ENCODE measurements at places on chromosomes 16 and 17.

DNA sequence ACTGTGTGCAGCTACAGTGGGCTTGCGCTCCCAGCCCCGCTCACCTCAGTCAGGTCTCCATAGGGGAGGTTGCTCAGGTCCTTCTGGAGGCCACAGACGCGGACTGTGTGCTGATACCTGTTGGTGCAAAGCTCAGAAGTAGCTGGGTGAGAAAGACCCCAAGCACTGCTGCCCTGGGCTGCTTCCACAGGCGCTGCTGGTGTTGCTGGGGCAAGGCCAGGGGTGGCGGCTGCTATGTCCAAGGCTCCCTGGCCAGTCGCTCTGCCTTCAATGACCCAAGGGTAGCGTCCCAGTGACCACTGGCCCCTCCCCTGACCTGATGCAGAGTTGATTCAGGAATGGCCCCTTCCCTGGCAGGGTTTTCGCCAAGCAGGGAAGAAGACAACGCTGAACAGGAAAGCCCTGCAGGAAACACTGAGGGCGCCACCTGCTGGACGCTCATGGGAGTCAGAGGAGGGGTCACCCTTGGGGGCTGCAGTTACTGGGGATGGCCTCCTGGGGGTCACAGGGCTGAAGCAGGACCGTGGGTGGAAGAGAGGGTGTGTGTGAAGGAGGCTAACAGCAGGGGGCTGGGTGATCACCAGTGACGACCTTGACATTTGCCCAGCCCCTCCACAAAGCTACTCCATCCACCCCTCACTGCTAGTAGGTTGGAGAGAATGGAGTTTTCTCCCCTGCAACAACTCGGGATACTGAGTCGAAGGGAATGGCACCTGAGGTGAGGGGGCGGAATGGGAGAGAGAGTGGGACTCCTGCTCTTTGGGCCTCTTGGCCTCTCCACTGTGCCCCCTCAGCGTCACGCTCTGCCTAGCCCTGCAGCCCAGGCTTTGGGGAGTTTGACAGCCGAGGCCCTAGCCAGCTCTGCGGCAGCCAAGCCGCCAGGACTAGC lies 38.3 kb downstream of the ABCC12 start:
- H3K4me3 ChIP-seq: no peak overlapping the region
- peak; percentile 58 for DNase-seq
- peaks cover 2% of the 10 kb centered on the region for H3K4me1 ChIP-seq
- no peak overlapping the region for H3K27ac ChIP-seq
- H3K27me3 ChIP-seq: peaks cover 5% of the 10 kb centered on the region

DNA sequence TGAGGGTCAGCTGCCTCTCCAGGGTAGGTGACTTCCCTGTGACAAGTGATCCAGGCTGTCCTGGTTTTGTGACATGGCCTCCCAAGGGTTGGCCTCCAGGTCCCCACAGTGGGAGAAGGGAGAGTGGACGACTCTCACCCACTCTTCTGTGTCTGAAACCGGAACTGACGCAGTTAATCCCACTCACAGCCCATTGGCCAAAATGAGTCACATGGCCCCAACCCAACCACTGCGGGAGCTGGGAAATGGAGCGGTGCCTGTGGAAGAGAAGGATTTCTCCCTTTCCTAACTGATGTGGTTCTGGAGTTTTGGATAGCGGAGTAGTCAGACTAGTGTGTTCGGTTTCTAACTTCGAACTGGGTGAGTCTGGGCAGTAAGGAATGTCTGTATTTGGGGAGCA lies 79.4 kb downstream of the ABCC6 start:
- no peak overlapping the region for H3K27ac ChIP-seq
- no peak for DNase-seq

DNA sequence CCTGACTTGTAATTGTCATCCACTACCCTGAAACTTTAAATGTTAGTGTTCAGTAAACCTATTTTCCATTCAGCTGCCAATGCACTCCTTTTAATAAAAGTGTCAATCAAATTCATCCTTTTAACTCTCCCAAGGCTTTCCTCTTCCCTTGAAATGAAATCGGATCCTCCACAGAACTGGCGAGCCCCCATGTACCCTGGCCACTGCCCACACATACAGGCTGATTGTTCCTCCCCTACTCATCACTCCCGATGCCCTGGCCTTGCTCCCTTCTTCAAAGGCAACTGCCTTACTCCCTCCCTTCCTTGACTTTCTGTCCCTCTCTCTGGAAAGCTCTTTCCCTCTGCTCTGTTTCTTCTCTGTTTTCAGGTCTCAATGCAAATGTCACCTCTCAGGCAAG lies 7.6 kb downstream of the KRT33A start:
- peaks cover 18% of the 10 kb centered on the region for H3K36me3 ChIP-seq
- peaks cover 38% of the 10 kb centered on the region for H3K4me1 ChIP-seq
- DNase-seq: peak; percentile 8
- peaks cover 5% of the 10 kb centered on the region for H3K27me3 ChIP-seq
- no peak overlapping the region for H3K4me3 ChIP-seq

DNA sequence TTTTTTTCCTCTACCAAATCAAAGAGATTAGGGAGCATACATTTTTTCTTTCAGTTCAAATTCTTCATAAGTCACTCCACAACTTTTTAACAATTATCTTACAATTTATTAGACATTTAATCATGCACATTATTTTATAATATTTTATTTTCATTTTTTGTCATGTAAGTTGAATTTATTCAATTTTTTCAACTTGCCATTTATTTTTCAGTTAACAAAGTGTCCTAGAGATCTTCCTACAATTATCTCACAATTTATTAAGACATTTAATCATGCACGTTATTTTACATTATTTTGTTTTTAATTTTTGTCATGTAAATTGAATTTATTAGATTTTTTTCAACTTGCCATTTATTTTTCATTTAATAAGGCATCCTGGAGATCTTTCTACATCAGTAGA lies 16.2 kb downstream of the CACNG3 start:
- peaks cover 57% of the 10 kb centered on the region for H3K27me3 ChIP-seq
- H3K27ac ChIP-seq: no peak overlapping the region
- H3K36me3 ChIP-seq: no peaks in the 10 kb centered on the region
- no peak overlapping the region for H3K4me3 ChIP-seq
- DNase-seq: no peak
- H3K4me1 ChIP-seq: no peaks in the 10 kb centered on the region

- no peaks in the 10 kb centered on the region for H3K4me1 ChIP-seq
- no peak overlapping the region for H3K27ac ChIP-seq
- DNase-seq: no peak
- H3K4me3 ChIP-seq: no peak overlapping the region
- H3K36me3 ChIP-seq: no peaks in the 10 kb centered on the region
These were observed 136.4 kb downstream of the NPIPB5 start for GRCh38 chr16:22646948-22647556.

GRCh38 chr16:31033709-31034492 lies 543 bp downstream of the STX4 start:
- peak overlapping the region; percentile 92 for H3K27ac ChIP-seq
- peaks cover 3% of the 10 kb centered on the region for H3K27me3 ChIP-seq
- peaks cover 14% of the 10 kb centered on the region for H3K36me3 ChIP-seq

DNA sequence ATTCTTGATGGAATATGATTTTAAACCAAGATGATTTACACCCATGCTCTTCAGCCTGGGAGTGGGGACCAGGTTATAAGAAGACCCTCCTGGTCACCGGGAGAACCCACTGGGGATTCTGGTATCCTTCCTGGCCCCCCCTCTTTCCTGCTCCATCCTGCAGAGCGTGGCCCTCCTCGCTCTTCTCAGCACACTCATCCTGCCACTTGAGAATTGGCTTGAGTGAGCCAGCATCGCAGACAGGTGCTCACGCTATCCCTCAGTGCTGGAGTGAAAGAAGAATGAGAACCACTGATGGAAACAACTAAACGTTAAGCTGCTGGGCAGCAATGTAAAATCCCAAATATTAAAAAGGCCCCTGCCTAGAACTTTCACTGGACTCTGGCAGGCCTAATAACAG lies 98.0 kb downstream of the CYTH1 start:
- H3K36me3 ChIP-seq: peaks cover 44% of the 10 kb centered on the region
- no peaks in the 10 kb centered on the region for H3K27me3 ChIP-seq
- no peak overlapping the region for H3K4me3 ChIP-seq
- no peaks in the 10 kb centered on the region for H3K4me1 ChIP-seq
- no peak overlapping the region for H3K27ac ChIP-seq

DNA sequence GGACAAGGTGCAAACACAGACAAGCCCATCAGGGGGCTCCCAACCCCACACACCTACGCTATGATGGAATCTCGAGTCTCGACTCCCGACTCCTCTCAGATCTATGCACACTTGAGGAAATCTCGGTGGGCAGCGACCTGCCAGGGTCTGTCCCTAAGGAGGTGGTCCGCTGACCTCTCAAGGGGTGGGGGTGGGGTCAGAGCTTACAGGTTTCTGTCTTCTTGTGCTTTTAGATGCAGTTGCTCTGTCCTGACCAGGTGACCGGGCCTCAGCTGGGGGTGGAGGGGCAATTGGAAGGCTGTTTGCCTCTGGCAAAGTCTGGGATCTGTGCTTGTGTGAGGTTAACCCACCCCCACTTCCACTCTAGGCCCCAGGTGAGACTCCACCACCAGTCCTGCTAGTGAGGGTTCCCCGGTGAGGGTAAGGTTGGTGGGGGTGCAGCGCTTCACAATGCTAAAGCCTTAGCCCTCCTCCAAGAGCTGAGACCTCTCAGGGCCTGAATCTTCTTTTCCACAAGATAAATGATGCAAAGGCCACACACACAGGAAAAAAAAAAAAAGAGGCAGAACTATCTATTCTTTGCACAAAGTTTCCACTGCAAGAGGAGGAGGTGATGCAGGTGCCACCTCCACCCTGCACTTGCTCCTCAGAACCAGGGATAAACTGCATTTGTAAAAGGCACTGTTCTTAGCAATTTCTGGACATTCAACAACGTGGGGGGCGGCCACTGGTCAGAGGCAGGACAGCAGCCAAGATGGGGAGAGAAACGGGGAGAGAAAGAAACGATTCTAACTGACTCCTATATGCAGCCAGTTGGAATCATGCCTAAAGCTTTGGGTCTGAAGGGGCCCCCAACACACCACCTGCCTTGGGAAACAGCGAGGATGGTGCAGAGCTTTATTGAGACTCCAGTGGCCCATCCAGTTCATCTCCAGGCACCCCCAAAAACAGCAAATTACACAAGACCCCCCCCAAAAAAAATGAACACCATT lies 4.1 kb downstream of the CISD3 start:
- no peak overlapping the region for H3K4me3 ChIP-seq
- H3K27ac ChIP-seq: peak overlapping the region; percentile 59
- H3K27me3 ChIP-seq: no peaks in the 10 kb centered on the region
- peaks cover 3% of the 10 kb centered on the region for H3K36me3 ChIP-seq
- DNase-seq: no peak

- H3K27ac ChIP-seq: no peak overlapping the region
- DNase-seq: no peak
- no peaks in the 10 kb centered on the region for H3K27me3 ChIP-seq
- H3K4me3 ChIP-seq: no peak overlapping the region
- H3K4me1 ChIP-seq: peaks cover 14% of the 10 kb centered on the region
These were observed 10.5 kb downstream of the IQCK start for GRCh38 chr16:19728636-19728965.

- DNase-seq: no peak
- H3K36me3 ChIP-seq: no peaks in the 10 kb centered on the region
- H3K27me3 ChIP-seq: no peaks in the 10 kb centered on the region
- no peak overlapping the region for H3K4me3 ChIP-seq
These were observed 303.0 kb upstream of the ZFHX3 start for GRCh38 chr16:73350707-73351452.

DNA sequence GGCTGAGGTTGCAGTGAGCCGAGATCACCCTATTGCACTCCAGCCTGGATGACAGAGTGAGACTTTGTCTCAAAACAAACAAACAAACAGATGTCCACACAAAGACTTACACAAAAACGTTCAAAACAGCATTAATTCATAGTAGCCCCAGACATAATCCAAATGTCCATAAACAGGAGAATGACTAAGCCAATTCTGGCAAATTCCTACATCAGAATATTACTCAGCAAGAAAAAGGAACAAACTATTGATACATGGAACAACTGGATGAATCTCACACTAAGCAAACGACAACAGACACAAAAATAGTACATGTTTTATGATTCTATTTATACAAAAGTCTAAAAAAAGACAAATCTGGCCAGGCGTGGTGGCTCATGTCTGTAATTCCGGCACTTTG lies 10.8 kb upstream of the KPNB1 start:
- H3K4me3 ChIP-seq: no peak overlapping the region
- H3K27me3 ChIP-seq: no peaks in the 10 kb centered on the region
- no peak for DNase-seq
- peaks cover 17% of the 10 kb centered on the region for H3K4me1 ChIP-seq

DNA sequence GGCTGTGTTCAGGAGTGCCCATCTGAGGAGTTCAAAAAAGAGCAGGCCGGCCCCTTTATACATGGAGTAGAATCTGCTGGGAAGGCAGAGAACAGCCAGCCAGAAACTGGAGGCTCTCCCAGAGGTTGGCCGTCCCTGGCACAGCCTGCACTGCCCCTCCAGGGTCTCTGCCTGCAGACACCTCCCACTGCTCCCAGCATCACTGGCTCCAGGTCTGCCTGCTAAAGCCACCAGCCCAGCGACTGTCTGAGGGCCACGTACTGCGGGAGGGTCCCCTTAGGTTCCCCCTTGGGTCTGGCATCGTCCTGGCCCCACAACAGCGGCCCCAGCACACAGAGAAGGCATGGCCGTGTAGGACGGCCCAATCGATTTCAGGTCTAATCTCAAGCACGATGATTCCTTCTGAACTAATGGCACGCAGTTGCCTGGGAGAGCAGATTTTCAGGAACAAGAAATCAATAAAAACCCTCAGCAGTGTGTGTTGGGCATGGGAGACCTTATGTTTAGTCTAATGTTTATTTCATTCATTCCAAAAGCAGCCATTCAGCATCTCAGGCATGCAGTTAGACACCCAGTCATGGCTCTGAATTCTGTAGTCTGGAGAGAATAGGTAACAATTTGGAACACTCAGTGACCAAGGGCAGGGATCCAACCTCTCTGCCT lies 95.6 kb downstream of the PGS1 start:
- peaks cover 13% of the 10 kb centered on the region for H3K4me1 ChIP-seq
- H3K27ac ChIP-seq: no peak overlapping the region
- H3K36me3 ChIP-seq: peaks cover 5% of the 10 kb centered on the region
- H3K27me3 ChIP-seq: peaks cover 11% of the 10 kb centered on the region
- no peak for DNase-seq

DNA sequence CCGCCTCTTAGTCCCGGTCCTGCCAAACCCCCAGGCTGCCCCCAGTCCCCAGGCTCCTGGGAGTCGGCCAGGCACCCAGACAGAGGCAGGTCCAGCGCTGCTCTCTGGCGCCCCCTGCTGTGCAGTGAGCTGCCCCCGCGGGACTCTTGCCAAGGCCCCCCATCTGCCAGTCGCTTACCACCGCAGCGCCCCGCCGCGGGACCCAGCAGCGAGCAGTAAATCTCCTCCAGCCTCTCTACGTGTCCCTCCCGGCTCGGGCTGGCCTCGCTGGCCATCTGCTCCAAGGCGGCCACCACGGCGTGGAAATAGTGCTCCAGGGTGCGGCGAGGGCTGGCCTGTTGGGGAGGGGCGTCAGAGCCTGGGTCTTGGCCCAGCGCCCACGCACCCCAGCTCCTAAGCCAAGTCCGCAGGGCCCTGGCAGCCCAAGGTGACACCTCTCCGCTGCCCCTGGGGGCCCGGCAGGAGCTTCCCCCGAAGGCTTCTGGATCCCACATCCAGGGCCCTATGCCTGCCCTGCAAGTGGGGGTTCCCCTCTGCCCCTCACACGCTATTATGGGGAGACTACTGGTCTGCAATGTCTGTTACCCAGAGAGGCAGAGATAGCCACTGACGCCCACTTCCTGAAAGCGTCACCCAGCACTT lies 33.7 kb upstream of the MFSD6L start:
- no peak for DNase-seq
- H3K27me3 ChIP-seq: no peaks in the 10 kb centered on the region
- H3K36me3 ChIP-seq: peaks cover 2% of the 10 kb centered on the region

All from activated CD8-positive, alpha-beta memory T cell treated with anti-CD3 and anti-CD28 coated beads, Interleukin-2, amount 10 ng/mL, durations not matched to agents 7 days and 5 days (primary cell).